ENCODE measurements at places on chromosomes 1 and 21. TPM values are rescaled to one million over a fixed set of nuclear protein-coding genes. Genes with fewer than 3 reads are reported as not detected.

The SYDE2 gene
- 19.9 TPM for total RNA-seq

The DIRAS3 gene
- not detected for total RNA-seq

The LIPI gene
- not detected for total RNA-seq

The CYP4A11 gene
- not detected for total RNA-seq

The ANP32E gene
- total RNA-seq: 30.6 TPM

The LPAR3 gene
- total RNA-seq: not detected

The HES5 gene
- not detected for total RNA-seq

The CASQ2 gene
- 0.18 TPM for total RNA-seq

The SLC1A7 gene
- total RNA-seq: not detected

The LRRN2 gene
- not detected for total RNA-seq

The ERG gene
- total RNA-seq: not detected

The LCE2B gene
- not detected for total RNA-seq

The OR2T2 gene
- total RNA-seq: not detected

The NCSTN gene
- total RNA-seq: 89.5 TPM

The GREM2 gene
- 0.51 TPM for total RNA-seq

The RUNX1 gene
- total RNA-seq: 12.1 TPM

The ZFP69 gene
- total RNA-seq: 2.6 TPM

The FAM20B gene
- total RNA-seq: 24.5 TPM

The HEATR1 gene
- total RNA-seq: 54.8 TPM

The OLFML2B gene
- 0.56 TPM for total RNA-seq

The FAM3B gene
- 59.7 TPM for total RNA-seq

The S100A7A gene
- not detected for total RNA-seq

The MTOR gene
- 41.4 TPM for total RNA-seq

The USP16 gene
- 24.2 TPM for total RNA-seq

The CYP4Z1 gene
- total RNA-seq: not detected

Measured in Caco-2 (cell line).